SJCRH30 (cell line): ENCODE measurements at places on chromosomes 7 and 10.

- no peak for DNase-seq
These were observed 154.9 kb downstream of the EGFR start for GRCh38 chr7:55173671-55174070.

- peak; percentile 48 for DNase-seq
These were observed 561 bp downstream of the FGFR2 start for GRCh38 chr10:121597504-121598262.

GRCh38 chr10:121065330-121065729 lies 214.2 kb downstream of the WDR11 start:
- DNase-seq = no peak

GRCh38 chr7:40947566-40947965 lies 755.3 kb downstream of the INHBA start:
- DNase-seq = no peak

GRCh38 chr7:54869523-54869922 lies 110.5 kb upstream of the SEC61G start:
- DNase-seq = no peak

DNA sequence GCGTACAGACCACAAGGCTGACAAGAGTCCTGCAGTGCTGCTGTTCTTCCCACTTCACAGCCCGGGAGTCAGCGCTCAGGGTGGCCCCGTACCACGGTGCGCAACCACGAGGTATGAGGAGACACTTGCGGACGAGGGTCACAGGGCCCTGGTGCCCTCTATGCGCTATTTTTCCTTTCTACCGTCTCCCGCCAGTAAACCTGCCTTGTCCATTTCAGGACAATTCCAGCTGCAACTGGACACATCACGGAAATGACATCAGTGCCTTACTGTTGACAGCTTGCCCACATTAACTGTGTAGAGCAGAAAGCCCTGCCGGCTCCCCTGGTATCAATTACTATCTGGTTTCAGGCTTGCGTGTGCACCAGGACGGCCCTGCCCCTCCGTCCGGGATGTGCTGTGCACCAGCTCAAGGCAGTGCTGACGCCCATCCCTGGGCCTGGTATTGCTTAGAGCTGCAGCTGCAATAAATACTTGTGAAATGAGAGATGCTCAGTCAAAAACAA lies 65.1 kb downstream of the ZRANB1 start:
- DNase-seq = no peak

DNA sequence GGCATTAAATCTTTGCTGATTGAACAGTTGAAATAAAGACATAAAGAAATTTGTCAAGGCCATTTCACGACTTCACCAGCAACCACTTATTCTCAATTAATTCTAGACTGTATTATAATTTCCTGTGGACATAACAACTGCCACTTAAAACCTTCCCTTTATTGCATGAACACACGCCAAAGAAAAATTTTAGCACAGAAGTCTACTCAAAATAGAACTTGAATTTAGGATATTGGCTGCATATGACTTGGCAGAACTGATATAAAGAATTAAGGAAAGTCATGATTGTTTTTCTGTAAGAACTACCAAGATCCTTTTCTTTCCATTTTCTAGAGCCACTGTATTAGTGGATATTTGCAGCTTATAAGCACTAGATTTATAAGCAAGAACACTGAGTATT lies 226.5 kb upstream of the AKR1E2 start:
- DNase-seq = no peak

- DNase-seq = no peak
These were observed 9.8 kb downstream of the UPP1 start for GRCh38 chr7:48098846-48099245.

DNA sequence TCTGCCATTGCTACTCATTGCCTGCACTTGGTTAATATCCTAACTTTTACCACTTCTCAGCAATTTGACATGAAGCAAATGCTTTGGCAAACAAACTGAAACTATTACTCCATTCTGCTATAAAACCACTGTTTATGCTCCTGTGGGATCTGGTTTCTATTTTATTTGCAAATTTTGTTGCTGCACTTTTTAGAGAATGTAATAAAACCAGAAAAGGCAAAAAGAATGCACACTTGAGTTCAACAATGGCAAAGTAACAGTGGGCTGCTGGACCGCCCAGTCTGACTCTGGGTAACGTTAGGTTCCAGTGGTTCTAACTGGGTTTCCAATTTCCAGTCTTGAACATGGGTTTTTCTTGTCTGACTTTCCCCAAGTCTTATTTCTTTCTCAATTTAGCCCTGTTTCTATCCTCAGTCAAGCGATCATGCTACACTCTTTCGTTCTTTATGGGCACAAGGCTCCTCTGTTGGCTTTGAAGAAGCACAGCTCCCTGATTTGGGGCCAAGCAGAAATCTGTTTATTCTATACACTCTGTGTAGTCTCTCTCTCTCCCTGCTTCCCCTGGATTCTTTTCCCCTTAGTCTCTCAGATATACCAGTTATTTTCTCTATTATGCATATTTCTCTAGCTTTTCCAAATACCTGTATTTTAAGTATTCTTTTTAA lies 129.2 kb upstream of the FAM3C start:
- no peak for DNase-seq

- DNase-seq = peak; percentile 95
These were observed 912 bp upstream of the DUSP5 start for GRCh38 chr10:110496553-110497437.

DNA sequence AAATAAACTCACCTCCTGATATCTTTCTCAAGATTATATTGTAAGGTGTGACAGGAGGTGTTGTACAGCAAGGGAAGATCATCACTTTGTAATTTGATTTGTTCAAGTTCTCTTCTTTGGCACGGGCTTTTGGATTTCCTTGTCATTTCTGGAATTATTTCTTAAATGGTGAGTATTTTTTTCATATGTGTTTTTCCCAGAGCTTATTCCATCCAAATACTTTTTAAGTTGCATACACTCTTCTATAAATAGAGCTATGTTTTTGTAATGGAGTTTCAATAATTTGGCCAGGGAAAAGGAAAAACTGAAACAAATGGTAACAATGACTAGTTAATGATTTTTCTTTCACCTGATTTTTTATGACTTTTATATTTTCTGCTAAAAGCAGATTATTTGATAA lies 92.5 kb downstream of the CFAP58 start:
- DNase-seq = no peak

GRCh38 chr7:76206633-76207032 lies 4.9 kb downstream of the SRRM3 start:
- no peak for DNase-seq

DNA sequence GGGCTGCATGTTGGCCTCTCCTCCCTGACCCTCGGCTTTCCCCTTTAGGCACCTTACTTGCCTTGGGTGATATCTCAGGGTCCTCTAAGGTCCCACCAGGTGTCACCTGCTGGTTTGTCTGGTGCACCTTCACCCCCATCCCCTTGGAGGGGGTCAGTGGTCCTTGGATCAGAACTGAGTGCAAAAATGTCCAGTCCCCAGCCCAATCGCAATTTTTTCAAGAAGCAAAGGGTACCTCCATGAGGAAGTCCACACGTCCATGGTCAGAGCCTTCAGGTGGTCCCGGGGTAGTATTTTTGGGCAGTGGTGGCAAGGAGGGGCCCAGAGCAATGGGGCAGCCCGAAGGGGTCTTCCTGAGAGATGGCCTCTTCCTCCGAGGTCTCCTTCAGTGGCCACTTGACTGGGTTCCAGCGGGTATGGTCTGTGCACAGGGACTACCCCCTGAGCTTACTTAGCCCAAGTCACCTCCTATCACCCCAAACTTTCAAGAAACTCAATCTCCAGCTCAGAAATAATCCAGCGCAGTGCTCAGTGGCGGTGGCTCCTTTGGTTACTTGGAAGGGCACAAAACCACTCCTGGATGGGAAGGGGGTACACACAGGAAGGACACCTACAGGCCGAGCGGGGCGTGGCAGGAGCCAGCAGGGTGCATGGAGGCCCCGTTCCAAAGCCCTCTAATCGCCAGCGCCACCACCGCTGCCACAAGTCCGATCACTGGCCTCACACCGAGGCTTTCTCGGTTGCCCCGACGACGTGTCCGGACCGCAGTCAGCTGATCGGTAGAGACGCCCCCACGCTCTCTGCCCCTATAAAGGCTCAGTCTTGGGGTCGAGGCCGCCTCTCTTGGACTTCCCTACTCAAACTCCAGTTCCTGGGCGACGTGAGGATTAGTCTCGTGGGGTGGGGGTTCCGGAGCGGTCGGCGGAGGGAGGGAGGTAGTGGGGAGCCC lies 4.5 kb downstream of the SAP25 start:
- DNase-seq = no peak

- no peak for DNase-seq
These were observed 42.4 kb downstream of the MTURN start for GRCh38 chr7:30177186-30177585.

- peak; percentile 19 for DNase-seq
These were observed 37.2 kb downstream of the DLG5 start for GRCh38 chr10:77889277-77889903.

DNA sequence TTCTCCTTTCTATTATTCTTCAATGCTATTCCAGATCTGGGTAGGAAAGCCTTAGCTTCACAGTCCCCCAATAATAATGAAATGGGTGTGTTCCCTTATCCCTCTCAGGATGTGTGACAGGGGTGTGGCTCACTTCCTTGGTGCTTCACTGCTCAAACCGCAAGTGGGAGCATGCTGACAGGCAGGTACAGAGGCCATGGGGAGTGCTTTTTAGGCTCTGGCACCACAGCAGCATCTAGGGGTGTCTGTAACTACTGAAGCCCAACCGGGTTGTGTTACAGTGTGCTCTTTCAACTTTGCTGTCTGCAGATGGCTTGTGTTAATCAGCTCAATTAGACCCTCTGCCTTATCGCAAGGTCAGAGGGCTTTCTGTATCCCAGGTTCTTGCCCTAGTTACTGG lies 79.4 kb upstream of the CYP2C9 start:
- no peak for DNase-seq

DNA sequence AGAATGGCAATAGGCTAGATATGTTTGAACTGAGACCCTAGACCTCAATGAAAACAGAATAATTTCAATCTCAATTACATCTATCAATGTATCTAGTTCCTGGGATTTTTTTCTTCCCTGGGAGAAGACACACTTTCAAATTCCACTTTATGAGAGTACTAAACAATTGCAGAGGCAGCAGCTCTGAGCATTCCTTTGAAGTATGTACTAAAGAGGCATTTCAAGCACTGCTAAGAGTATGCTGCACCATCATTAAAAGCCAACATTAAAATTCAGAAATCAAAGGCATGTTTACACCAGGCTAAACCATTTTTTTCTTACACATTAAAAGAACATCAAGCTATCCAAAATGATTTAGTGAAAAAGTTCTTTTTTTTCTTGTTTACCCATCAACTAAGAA lies 297.9 kb upstream of the CACNA2D1 start:
- no peak for DNase-seq

GRCh38 chr7:44145479-44145968 lies 4.4 kb upstream of the MYL7 start:
- DNase-seq = peak; percentile 1

- DNase-seq = peak; percentile 17
These were observed 302.0 kb downstream of the TFEC start for GRCh38 chr7:115728518-115728917.

DNA sequence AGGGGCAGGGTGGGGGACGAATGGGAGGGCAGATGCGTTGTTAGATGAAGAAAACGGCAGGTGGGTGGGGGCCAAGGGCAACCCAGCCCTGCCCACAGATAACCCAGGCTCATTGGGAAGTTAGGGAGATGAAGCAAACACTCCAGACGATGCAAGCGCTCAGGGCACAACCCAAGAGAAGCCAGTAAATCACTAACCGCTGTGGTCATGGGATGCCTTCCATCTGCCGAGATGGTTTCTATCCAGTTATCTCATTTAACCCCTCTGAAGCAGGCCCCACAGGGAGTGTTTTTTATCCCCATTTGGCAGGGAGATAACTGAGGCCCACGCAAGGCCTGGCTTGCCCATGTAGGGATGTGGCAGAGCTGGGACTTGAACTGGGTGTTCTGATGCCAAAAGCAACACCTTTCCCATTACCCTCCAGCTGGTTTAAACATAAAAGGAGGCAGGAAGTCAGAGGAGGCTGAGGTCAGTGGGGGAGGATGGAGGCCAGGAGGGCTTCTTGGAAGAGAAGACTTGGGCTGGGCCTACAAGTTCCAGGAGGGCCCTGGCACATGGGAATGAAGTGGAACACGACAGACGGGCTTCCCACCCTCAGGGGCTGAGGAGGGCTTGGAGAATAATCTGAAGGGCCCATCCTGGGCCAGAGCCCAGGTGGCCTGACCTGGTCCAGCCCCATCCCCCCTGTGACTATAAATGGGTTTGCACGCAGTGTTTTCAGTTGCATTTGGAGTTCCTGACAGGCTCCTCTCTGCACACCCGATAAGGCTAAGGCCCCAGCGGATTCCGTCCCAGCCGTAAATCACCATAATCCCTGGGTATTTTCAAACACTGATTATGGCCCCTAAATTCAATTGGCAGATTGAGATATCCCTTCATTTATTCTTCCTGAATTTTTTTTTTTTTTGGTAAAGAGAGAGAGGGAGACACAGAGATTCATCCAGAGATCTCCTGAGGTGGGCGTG lies 80.9 kb downstream of the NEURL1 start:
- DNase-seq = no peak

DNA sequence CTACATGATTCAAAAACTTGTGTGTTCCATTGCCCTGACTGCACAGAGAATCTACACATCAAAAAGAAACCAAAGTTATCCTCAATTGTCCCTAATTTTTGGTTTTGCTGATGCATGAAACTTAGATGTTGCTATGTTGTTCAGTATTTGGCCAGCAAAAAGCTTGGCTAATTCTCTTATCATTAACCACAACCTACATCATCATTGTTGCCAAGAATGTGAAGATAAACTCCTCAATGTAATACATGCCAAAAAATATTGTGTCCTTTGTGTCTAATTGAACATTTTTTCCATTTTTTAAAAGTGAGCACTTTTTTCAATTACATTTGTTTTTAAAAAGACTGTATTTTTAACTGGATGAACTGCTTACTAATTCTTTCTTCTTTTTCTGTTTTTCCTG lies 268.0 kb upstream of the SEMA3D start:
- no peak for DNase-seq

- DNase-seq = no peak
These were observed 38.9 kb downstream of the FAM20C start for GRCh38 chr7:231030-231857.

DNA sequence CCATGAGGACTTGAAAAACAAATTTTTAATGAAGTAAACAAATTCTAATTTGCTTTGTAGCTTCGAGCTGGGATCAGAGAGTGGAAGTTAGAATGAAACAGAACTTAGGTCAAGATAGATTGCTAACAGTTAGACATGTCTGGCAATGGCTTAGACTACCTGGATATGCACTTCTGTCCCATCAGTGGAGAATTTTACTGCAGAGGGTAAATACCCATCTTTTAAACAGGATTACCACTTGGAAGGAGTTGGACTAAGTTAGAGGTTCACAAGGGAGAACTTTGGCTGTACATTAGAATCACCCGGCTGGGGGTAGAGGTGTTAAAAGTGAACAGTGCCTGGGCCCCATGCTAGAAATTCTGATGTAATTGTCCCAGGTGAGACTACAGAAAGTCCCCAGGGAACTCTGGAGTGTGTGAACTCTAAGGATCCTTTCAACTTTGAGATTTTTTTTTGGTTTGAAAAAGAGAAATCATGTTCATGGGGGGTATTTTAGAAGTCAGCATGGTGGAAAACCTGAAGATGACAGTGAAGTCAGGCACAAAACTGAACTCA lies 35.5 kb downstream of the ENTPD1 start:
- no peak for DNase-seq

GRCh38 chr7:69515495-69516212 lies 82.6 kb upstream of the AUTS2 start:
- DNase-seq = no peak

GRCh38 chr7:7416031-7416858 lies 119.4 kb downstream of the COL28A1 start:
- DNase-seq = peak; percentile 48
